Suppressor macrophage (primary cell): ENCODE measurements at places on chromosomes 5 and 9.

GRCh38 chr5:122835681-122836080 is 9.7 kb upstream of the SNX24 start:
- no peak for DNase-seq

GRCh38 chr5:130762031-130762430 is 403.0 kb downstream of the HINT1 start:
- peak; percentile 17 for DNase-seq

DNA sequence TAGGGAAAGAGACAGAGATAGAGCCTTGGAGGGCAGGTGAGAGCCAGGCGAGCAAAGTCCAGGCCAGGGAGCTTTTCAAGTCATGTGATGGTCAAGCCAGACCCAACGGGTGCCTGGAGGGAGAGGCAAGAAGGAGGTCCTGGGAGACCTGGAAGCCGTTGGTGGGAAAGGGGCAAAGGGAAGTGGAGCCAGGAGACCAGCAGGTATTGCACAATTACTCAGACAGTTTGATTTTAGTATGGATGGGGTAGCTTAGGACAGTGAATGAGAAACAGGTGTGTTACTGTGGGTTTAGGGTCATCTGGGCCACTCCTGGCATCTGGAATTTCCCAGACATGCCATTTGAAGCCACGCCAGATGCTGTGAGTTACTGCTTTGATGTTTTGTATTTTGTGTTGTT is 5.1 kb downstream of the SECISBP2 start:
- no peak for DNase-seq

DNA sequence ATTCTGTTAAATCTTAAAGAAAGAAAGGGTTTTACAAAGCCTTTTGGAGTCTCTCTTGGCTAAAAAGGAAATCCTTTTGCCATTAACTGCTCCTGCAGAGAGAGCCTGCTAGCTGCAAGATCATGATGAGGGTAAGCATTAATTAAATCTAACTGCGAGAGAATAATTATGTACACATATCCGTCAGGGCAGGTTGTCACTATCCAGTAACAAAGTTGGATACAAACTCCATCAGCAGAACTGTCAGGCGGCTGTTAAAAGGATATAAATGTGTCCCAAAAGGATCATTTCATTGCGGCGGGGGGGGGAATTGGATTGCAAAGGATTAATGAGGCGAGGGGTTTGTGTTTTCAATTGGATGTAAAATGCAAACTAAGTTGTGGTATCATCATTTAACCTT is 289.3 kb downstream of the ASTN2 start:
- no peak for DNase-seq

DNA sequence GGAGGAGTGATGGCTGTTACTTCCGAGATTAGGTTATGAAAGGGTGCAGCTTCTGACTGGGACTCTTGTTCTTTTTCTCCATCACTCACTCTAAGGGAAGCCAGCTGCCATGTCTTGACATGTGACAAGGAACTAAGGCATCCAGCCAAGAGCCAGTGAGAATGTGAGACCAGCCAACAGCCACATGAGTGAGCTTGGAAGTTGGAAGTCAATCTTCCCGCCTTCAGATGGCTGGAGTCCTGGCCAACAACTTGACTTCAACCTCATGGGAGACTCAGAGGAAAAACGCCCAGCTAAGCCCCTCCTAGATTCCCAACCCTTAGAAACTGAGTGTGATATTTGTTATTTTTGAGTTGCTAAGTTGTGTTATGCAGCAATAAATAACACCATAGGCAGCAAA is 201.1 kb downstream of the SNX18 start:
- no peak for DNase-seq

DNA sequence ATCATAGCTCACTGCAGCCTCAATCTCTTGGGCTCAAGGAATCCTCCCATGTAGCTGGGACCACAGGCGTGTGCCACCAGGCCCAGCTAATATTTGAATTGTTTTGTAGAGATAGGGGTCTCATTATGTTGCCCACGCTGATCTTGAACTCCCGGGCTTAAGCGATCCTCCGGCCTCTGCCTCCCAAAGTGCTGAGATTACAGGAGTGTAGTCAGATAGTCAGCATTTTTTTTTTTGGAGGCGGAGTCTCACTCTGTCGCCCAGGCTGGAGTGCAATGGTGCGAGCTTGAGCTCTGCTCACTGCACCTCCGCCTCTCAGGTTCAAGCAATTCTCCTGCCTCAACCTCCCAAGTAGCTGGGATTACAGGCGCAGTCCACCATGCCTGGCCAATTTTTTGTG is 1.6 kb upstream of the SAR1B start:
- DNase-seq, result no peak

DNA sequence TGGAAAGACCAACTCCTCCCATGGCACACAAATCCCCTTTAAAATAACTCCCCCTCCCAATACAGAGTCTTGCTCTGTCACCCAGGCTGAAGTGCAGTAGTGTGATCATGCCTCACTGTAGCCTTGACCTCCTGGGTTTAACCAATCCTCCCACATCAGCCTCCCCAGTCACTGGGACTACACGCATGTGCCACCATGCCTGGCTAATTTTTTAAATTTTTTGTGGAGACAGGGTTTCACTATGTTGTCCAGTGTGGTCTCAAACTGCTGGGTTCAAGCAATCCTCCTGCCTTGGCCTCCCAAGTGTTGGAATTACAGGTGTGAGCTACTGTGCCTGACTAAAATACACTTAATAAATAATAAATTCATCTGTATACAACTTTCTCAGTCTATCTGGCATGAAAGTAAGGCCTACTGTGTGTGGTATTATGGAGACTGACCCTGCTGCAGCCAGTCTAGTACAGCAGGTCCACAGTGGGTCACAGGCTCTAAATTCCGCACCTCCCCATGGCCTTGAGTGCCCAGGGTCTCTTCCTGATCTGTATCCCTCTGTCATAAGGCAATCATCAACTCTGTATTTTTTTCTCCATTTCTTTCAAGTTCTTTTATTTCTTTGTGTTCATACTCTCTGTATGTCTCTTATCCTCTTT is 169.4 kb downstream of the MAPKAP1 start:
- DNase-seq, result no peak

- DNase-seq, result no peak
Observed at GRCh38 chr5:129844764-129845163, 59.5 kb upstream of the CHSY3 start.

GRCh38 chr5:57845025-57845424 is 362.4 kb upstream of the ACTBL2 start:
- no peak for DNase-seq

- no peak for DNase-seq
Observed at GRCh38 chr5:100832252-100833230, 70.5 kb downstream of the ST8SIA4 start.

GRCh38 chr5:149581192-149581861 is at the start of gene ARHGEF37:
ARHGEF37 (plus strand) TSS chr5:149581498; CDS start chr5:149597770, 16,272 bp downstream.
- peak; percentile 46 for DNase-seq

DNA sequence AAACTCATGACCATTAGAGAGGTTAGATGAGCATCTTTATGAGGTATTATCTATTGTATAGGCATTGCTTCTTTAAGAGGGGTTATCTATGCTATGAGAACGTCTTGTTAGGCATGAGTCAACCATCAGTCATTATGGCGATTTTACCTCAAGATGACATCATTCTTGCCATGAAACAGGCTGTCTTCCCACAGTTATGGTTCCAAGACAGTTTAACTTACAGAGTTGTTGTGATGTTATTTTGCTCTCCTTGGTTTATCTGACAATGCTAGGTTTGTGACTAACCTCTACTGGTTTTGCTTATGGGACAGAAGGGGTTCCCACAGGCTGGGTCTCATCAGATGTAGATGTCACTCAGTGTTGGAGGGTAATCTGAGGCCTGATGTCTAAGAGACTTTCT is 1864.7 kb upstream of the ACO1 start:
- DNase-seq, result no peak

- DNase-seq, result no peak
Observed at GRCh38 chr5:146082798-146083197, 22.6 kb downstream of the PLAC8L1 start.

DNA sequence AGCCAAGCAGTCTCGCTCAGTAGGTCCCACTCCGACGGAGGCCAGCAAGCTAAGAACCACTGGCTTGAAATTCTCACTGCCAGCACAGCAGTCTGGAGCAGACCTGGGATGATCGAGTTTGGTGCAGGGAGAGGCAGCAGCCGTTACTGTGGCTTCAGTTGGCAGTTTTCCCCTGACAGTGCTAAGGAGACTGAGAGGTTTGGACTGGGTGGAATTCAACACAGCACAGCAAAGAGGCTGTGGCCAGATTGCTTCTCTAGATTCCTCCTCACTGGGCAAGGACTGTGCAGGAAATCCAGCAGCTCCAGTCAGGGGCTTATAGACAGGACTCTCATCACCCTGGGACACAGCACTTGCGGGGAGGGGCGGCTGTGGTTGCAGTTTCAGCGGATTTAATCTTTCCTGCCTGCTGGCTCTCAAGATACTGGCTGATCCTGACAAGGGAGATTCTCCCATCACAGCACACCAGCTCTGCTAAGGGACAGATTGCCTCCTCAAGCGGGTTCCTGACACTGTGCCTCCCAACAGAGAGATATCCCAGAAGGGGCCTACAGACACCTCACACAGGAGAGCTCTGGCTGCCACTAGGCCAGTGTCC is 122.1 kb downstream of the YIPF5 start:
- no peak for DNase-seq

GRCh38 chr5:170132269-170132975 is 26.7 kb downstream of the FOXI1 start:
- DNase-seq, result no peak

DNA sequence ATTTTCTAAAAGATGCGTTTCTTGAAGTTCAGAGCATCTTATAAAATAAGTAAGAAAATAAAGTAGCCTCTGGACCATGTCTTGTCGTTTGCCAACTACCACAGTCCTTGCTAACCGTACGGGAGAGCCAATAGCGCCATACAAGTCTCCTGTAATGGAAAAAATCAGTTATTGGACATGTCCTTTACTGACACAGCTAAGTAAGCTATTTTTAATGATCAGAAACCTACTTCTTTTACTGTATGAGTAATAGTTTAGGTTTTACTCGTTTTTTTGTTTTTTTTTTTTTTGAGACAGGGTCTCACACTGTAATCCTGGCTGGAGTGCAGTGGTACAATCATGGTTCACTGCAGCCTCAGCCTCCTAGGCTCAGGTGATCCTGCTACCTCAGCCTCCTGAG is 37.7 kb upstream of the RAPGEF6 start:
- no peak for DNase-seq

GRCh38 chr5:103013933-103014552 is 105.9 kb downstream of the GIN1 start:
- DNase-seq, result no peak

GRCh38 chr9:89314955-89315354 is 3.3 kb upstream of the SECISBP2 start:
- no peak for DNase-seq

GRCh38 chr9:94802251-94802650 is 75.8 kb downstream of the AOPEP start:
- no peak for DNase-seq

GRCh38 chr9:68999393-69000105 is 14.4 kb downstream of the PRKACG start:
- peak; percentile 87 for DNase-seq

GRCh38 chr5:60993425-60993824 is 48.4 kb downstream of the NDUFAF2 start:
- no peak for DNase-seq

- DNase-seq, result no peak
Observed at GRCh38 chr5:94969174-94969573, 315.7 kb downstream of the MCTP1 start.

GRCh38 chr5:36982146-36982545 is 105.6 kb downstream of the NIPBL start:
- no peak for DNase-seq

DNA sequence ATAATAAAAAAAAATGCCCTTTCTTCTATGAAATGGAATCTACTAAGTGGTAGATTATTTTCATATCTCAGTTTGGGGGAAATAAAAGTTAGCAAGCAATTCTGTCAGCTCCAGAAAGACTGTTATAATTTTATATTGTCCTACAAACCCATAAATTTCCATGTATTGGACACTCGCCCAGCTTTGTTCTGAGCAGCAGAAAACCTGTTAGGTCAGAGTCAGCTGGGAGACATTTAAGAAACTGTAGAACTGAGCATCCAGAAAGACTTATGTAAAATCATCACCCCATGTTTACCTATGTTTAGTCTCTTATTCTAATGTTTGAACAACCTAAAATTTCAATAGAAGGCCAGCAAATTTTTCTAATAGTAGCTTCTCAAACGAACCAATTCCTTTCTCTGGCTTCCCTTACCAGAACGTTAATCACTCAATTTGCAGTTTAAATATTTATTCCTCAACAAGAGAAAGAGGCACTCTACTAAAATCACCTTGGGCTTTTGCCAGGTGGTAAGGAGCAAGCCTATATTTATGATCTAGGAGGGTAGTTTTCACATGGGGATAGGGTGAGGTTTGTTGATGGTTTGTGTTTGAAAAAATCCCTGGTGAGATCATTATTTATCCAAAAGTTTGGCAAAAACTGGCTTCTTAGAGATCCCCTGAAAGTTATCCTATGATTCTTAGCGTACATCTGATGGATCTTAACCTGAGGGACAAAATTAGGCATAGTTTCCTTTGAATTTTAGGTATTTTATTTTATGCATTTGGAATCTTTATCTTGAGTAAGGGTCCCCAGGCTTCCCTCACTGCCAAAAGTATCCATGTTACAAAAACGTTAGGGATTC is 34.4 kb downstream of the MACROH2A1 start:
- DNase-seq, result no peak

- DNase-seq, result peak; percentile 15
Observed at GRCh38 chr5:10401498-10401897, 40.2 kb upstream of the ROPN1L start.

DNA sequence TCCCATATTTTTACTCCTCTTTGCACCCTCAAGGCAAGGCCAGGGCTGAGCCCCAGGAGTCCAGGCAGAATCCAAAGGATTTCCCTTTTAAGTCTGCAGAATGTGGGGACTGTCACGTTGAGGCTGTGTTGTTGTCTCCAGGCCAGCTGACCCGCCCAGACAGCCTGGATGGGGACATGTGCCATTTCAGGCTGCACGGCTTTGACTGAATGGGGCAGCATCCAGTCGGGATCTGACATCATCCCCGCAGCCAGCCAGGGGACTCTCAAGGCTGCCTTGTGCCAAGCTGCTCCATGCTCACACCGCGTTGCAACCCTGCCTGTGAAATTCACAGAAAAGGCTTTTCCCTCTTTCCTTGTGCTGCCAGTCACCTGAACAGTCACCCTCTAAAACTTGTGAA is 2.2 kb upstream of the ZNF366 start:
- DNase-seq, result no peak

DNA sequence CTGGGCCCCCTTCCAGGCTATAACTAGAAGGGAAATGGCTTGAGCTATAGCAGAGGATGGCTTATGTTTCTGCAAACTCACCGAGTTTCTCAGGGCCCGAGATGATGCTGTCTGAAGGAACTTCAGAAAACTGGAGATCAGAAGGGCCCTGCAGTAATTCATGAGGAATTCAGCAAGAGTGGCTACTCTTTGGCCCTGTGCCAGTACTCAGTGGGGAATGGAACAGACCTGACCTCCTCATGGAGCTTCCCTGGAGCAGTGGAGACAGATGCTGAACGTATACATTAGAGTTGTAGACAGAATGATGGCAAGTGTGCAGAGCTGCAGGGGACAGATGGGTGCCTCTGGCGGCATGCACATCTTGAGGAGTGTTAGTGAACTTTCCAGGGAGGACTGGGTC is 17.3 kb upstream of the SMIM32 start:
- no peak for DNase-seq
